Esophagus muscularis mucosa (tissue), 4 donors: ENCODE measurements at places on chromosomes 5 and 9. TPM values are rescaled to one million over a fixed set of nuclear protein-coding genes. Genes with fewer than 3 reads are reported as not detected.

- no peaks in the 10 kb centered on the region for H3K4me1 ChIP-seq
- DNase-seq, result no peak
- H3K36me3 ChIP-seq, result no peaks in the 10 kb centered on the region
- H3K27me3 ChIP-seq, result no peaks in the 10 kb centered on the region
Measured at GRCh38 chr9:106110483-106110882, 416.1 kb downstream of the TMEM38B start.

DNA sequence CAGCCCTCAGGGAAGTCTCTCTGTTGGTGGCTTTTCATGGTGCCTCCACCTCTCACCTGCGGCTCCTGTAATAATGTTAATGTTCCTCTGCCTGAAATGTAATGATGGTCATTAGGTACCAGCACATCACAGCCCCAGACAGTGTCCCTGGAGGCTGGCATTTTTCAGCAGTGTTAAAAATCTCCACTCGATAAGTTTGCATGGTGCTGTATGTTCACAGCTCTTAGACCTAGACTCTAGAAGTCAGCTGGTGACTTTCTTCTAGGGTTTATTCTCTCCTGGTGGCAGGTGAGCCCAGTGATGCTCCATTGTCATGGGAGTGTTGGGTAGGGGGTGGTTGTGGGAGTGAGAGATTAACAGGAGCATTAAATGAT, 53.1 kb downstream of the GPR107 start:
- peak overlapping the region; percentile 73 for H3K27ac ChIP-seq
- no peak for DNase-seq
- H3K4me1 ChIP-seq, result no peaks in the 10 kb centered on the region
- peaks cover 90% of the 10 kb centered on the region for H3K36me3 ChIP-seq

DNA sequence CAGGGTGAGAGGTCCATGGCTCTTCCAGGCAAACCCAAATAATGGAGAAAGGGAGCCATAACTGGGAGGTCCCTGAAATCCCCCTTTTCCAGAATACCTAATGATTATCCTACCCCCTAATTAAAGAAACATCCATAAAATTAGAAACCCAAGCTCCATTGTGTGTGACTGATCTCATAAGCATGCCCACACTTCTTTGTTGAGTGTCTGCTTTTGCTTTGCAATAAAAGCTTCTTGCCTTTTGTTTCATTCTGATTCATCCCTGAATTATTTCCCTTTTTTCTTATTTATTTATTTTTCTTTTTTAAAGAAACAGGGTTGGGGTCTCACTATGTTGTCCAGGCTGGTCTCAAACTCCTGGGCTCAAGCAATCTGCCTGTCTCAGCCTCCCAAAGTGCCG, 33.1 kb downstream of the BTF3 start:
- H3K36me3 ChIP-seq, result no peaks in the 10 kb centered on the region
- H3K4me1 ChIP-seq, result no peaks in the 10 kb centered on the region
- no peak overlapping the region for H3K4me3 ChIP-seq
- DNase-seq, result peak; percentile 7

Gene TLX3
- not detected for total RNA-seq

Gene SLC4A9
- total RNA-seq, result not detected

DNA sequence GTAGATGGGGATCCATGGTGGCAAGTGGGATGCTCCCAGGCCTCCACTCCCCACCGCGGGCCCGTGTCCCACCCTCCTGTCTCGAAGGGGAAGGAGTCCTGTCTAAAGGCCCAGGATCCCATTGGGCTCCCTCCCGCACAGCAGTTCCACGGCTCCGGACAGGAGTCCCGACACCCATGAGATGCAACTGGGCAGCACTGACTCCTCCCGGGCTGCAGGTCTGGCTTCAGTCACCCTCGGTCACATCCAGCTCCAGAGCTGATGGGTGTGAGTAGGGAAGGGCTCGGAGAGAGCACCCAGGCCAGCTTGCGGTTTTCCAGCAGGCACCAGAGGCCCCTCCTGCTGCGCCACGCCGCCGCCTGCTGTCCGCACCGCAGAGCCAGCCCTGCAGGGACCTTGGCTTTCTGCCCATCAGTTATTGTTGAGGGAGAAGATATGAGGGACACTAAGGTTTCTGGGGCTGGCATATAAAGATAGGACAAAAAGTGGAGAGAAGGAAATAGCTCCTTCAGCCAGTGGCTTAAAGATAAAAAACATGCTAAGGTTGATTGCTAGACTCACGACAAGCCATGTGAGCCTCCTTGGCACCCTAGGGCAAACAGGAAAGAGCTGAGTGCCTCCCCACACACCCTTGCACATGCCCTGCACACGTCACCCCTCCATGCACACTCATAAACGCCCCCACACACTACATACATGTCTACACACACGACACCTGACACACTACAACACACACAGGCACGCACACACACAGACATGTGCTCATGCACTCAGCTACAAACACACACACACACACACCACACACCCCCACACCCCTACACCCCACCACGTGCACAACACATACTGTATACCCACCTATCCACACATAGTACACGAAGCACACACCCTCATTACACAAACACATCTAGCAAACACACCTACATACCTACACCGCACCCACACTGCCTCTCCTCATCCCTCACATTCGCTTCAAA, 79.0 kb downstream of the AK8 start:
- no peaks in the 10 kb centered on the region for H3K27me3 ChIP-seq
- H3K4me1 ChIP-seq, result peaks cover 13% of the 10 kb centered on the region
- no peaks in the 10 kb centered on the region for H3K36me3 ChIP-seq
- H3K27ac ChIP-seq, result no peak overlapping the region

Gene EIF4EBP3
- 7.8 TPM for total RNA-seq
